Spinal cord (tissue), 10 donors: ENCODE measurements at places on chromosomes 5 and 9. TPM values are rescaled to one million over a fixed set of nuclear protein-coding genes. Genes with fewer than 3 reads are reported as not detected.

GRCh38 chr9:70485273-70485858 is 70.9 kb upstream of the KLF9 start:
- no peak for DNase-seq

DNA sequence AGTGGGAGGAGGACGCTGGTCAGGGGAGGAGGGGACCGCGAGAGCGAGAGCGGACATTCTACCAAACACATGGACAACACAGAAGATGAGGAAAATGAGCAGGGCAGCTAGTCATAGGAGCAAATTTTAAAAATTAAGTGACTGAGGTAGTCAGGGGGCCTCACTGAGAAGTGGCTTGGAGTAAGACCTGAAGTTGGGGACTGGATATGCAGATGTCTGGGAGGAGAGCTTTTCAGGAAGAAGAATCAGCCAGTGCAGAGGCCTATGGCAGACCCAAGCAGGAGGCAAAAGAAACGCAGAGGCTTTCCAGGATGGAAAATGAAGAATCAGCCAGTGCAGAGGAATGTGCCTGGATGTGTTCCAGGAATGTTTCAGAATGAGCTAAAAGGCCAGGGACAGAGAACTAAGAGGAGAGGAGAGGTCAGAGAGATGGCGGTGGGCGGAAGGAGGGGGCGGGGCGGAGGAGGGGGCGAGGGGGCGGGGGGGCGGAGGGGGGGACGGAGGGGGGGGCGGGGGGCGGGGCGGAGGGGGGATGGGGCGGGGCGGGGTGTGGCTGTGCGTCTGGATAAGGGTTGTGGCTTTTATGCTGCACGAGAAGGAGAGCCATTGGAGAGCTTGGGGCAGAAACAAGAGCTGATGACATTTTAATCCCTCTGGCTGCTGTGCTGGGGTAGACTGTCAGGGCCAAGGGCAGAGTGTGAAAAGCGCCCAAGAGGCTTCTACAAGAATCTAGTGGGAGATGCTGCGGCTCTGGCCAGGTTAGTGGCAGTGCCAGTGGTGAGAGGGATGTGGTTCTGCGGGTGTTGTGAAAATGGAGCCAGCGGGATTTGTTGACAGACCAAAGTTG is 129.6 kb downstream of the KCNIP1 start:
- peak; percentile 52 for DNase-seq

GRCh38 chr5:154570572-154571324 is 92.7 kb upstream of the HAND1 start:
- DNase-seq = no peak

DNA sequence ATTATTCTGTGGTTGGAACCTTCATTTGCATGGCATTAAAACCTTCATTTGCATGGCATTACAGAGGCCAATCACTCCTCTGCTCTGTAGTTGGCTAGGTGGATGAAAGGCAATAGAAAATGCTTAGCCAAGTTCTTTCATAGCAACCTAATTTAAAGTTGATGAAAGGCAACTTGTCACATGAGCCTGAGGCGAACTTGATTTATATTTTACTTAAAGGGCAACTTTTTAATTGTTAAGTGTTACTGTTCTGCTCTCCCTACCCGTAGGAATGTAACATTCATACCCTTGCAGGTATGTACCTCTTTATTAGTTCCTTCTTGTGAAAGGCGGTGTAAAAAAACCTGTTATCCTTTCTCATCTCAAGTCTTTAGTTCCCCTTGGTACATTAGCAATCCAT is 7.9 kb upstream of the ERMP1 start:
- DNase-seq = no peak

SLC25A51 gene
- 56.3 TPM for total RNA-seq

- no peak for DNase-seq
Measured at GRCh38 chr5:25754895-25755294, 1110.1 kb upstream of the CDH10 start.

GRCh38 chr5:142096382-142096781 is 12.2 kb upstream of the NDFIP1 start:
- DNase-seq = no peak

GRCh38 chr9:35910613-35911359 is 1.5 kb downstream of the SPAAR start:
- no peak for DNase-seq

DNA sequence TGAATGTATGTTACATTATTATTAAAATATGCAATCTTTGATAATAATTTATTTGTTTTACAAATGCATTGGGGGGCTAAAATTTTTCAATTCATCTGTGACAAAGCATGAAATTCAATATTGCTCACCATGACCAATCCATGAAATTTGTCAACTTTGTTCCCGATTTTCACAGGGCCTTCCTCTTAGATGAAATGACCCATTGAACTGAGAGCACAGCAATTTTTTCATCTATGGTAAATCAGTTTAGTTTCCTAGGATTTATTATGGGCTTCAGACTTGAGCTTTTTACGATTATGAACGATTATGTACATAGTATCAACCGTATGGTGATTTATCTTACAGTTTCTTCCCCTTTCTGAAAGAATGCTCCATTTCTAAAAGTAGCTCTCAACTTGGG is 157.3 kb downstream of the KIAA0825 start:
- DNase-seq = no peak

DNA sequence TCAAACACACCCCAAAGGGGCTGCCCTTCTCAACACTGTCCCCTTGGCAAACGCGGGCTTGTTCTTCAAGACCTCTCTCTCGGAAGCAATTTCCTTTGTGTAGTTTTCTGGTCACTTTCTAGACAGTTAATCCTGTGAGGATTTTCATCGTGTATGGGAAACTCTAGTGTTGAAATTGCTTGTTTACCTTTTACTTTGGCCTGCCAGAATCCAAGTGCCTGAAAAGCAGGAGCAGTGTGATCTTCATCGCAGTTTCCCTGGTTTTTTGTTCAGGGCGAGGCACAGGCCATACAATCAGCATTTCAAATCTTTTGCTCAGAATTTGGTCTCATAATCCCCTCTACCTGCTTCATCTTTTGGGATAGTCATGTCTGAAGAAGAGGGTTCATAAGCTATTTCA is 115.7 kb upstream of the C9orf72 start:
- no peak for DNase-seq

PCDHGC4 gene
- 20.0 TPM for total RNA-seq

DNA sequence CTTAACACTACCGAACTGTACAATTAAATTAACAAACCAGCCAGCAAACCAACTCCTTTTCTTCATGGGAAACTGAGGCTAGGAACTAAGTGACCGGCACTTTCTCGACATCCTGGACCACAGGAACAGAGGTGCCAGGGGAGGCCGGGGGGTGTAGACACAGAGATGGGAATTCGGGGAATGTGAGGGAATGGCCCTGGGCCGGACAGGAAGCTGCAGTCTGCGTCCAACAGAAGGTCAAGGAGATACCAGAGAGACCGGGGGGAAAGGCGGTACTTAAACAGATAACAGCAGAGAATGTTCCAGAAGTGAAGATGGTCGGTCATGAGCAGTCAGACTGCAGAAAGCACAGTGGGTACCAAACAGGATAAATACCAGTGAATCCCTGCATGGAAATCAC is 40.3 kb downstream of the DBH start:
- DNase-seq = no peak

DNA sequence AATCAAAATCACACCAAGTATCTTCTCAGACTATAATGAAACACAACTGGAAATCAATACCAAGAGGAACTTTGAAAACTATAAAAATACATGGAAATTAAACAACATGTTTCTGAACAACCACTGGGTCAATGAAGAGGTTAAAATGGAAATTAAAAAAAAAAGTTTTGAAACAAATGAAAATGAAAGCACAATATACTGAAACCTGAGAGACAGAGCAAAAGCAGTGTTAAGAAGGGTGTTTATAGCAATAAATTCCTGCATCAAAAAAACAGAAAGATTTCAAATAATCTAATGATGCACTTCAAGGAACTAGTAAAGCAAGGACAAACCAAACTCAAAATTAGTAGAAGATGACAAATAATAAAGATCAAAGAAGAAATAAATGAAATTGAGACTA is 92.0 kb downstream of the TMEM232 start:
- DNase-seq = no peak

DNA sequence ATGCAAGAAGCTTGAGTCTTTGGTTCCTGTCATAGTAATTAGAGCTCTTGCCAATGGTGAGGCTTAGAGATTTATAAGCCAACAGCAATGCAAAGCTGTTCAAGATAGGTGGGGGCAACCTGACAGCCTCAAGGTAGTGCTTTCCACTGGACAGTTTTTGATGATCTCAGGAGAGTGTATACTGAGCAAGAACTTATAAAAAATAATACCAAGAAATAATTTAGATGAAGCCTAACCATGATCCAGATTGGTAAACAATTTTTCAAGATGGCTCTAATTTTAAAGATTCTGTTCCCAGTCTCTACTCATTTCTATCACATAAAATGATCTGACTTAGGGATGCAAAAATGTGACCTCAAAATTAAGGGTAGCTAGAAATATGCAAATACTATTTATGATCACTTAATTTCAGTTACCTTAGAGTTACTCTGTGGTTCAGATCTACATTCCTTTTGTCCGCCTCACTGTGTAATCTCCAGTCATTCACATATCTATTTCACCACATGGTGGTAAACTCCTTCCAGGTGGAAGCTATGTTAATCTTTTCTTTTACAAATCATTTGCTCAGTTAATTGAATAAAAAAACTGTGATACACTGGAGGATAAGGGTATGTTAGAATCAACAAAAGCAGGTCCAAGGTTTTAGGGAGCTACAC is 1228.0 kb upstream of the C9orf72 start:
- no peak for DNase-seq

DNA sequence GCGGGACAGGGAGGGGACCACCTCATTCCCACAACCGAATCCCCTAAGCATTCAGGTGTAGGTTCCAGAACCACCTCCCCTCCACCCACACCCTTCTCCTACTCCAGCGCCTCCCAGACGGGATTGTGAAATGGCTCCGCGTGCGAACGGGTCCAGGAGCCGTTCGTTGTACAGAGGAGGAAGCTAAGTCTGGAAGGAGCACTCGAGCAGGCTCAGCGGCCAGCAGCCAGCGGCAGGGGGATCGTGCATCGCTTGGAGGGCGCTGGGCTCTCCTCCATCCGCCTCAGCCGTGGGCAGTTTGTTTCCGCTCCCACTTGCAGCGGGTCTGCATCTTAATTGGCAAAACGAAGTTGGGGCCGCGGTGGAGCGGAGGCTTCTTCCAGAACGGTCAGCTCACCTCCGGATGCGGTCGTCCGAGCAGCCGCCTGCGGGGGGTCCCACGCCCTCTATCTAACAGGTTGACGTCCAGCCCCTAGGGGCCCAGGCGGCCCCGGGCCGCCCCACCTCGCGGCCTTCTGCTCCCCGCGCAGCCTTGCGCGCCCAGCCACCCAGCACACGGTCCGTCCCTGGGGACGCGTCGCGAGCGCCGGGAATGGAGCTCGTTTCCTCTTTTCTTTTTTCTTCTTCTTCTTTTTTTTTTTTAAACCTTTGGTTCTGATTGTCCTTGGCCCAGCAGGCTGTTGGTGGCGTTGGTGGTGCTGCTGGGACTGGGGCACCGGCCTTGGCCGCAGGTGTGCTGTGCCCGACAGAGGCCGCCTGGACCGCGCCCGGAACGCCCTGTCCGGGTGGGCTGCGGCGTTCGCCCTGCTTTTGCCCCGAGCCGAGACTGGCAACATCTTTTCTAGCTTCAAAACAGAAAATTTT is 3.9 kb upstream of the BARX1 start:
- DNase-seq = no peak

GRCh38 chr5:132268769-132269551 is 11.5 kb downstream of the PDLIM4 start:
- DNase-seq = no peak

PCDHGA9 gene
- 10.9 TPM for total RNA-seq

DNA sequence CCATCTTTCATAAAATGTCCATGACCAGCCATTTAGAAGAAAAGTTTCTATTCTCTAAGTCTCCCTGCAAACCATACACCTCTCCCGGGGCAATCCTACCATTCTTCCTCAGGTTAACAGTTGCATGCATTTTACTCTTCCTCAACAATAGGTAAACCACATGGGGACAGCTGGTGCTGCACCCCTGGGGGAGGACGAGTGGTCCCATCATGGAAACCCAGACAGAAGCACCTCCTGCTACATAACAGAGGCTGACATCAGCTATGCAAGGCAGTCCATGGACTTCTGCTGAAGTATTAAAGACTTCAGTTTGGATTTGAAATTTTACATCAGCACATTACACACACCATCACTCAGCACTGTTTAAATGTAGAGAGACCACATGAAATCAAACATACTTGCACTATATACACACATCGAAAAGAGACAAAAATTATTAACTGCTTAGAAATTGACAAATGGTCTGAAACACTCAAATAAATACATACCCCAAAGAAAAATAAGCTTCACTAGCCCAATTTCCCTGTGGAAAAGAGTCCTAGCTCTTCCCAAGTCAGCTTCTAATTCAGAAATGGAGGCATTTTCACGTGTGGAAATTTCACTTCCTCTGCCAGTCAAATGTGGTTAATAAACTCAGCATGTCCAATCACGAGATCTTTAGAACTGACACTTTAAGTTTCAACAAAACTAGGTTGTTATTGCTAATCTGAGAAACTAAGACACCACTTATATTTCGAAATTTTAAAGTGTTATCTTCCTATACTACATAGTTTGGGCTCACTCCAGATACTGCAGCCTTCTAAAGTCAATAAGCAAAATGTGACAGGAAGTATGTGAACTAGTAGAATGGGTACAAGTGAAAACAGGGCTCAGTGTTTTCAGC is 173.4 kb downstream of the ROR2 start:
- no peak for DNase-seq

MCTP1 gene
- 15.0 TPM for total RNA-seq

DNA sequence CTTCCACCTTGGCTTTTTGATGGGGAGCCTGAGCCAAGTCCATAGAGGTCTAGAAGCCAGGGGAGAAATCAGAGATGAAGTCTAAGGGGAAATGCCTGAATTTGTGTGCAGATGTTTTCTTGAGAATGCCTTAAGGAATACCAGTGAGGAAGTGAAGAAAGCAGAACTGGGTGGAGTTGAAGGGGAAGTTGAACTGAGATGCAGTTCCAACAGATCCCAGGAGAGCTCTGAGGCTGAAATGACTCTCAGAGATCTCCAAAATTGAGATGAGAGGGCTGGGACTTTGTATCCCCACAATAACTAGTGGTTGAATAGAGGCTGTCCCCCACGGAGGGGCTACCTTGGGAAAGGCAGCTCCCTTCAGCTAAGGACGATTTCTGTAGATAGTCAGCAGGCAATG is 197.1 kb downstream of the ZNF462 start:
- no peak for DNase-seq

ARID3C gene
- 1.1 TPM for total RNA-seq

FBP1 gene
- 1.0 TPM for total RNA-seq

- no peak for DNase-seq
Measured at GRCh38 chr5:135440916-135441315, 6.2 kb downstream of the DCANP1 start.

- DNase-seq = no peak
Measured at GRCh38 chr9:17719053-17719452, 140.2 kb downstream of the SH3GL2 start.

PCDH12 gene
- 12.9 TPM for total RNA-seq

DNA sequence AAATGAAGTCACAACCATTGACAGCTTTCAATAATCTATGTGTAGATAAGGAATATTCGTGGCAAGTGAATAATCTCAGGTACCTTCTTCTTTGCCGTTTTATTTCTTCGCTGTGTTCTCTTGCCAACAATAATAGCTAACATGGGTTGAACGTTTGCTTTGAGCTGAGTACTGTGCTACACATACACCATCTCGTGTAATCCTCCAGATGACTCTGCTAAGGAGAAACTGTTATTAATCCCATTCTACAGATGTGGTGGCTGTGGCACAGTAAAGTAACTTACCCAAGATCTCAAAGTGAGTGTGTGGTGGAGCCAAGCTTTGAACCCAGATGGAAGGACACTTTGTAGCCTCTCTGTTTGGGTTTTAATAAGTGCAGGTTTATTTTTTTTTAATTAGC is 179.7 kb downstream of the C9orf152 start:
- DNase-seq = no peak

- no peak for DNase-seq
Measured at GRCh38 chr5:73694089-73694488, 68.1 kb downstream of the ARHGEF28 start.

- DNase-seq = no peak
Measured at GRCh38 chr9:89454498-89455355, 43.2 kb downstream of the SEMA4D start.
